ENCODE measurements at places on chromosomes 7 and 10. TPM values are rescaled to one million over a fixed set of nuclear protein-coding genes. Genes with fewer than 3 reads are reported as not detected.

- no peaks in the 10 kb centered on the region for H3K27me3 ChIP-seq
- DNase-seq = no peak
- no peaks in the 10 kb centered on the region for H3K36me3 ChIP-seq
These were observed 692.0 kb upstream of the IGFBP3 start for GRCh38 chr7:46613116-46613515.

The C10orf143 gene
- 2.5 TPM for total RNA-seq

The TMEM176A gene
- not detected for total RNA-seq

The INHBA gene
- total RNA-seq = 97.8 TPM

DNA sequence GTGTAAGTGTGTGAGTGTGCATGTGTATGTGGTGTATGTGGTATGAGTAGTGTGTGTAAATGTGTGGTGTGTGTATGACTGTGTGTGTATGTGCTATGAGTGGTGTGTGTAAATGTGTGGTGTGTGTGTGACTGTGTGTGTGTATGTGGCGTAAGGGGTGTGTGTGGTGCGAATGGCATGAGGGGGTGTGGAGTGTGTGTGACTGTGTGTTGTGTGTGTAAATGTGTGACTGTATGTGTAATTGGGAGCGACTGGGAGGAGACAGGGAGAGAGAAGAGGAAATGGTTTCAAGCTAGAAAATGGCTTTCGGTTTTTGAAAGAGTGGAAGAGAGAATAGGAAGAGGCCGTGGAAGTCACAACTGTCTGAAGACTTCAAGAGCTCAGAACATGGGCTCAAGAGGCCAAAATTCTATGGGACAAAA is 23.6 kb upstream of the GATAD1 start:
- H3K4me1 ChIP-seq = no peaks in the 10 kb centered on the region
- no peak for DNase-seq
- H3K27me3 ChIP-seq = no peaks in the 10 kb centered on the region
- no peak overlapping the region for H3K4me3 ChIP-seq
- H3K36me3 ChIP-seq = no peaks in the 10 kb centered on the region

DNA sequence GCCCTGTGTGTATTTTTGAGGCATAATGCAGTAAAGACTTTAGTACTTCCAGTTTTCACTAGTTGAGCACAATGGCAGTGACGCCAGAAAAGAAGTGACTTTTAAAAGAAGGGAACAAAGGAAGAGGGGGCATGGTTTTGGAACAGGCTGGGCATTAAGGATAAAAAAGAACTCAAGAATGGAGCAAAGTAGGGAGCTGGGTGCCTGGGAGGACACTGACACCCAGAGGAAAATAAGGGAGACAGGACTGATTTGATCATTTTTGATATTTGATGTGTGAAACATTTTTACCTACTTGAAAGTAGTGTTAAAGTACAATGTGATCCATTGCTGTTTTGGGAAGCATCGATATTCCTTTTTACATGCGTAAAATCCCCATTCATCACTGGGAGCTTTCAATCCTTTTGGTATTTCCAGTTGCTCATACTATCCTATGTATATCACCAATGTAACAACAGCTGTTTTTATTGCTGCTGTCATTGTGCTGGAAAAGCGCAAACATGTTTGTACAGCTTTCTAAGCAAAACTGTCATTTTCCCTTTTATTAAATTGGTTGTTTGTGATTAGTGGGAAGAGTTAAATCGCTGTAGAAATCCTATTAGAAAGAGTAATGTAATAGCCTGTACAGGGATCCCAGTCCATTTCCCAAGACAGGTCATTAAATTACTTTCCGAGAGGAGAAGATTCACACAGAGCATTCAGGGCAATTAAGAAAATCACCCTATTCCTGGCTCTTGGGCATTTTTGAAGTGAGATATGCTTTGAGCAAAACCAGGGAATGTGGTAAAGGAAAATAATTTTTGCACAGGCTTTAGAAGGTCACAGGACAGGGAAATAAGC is 85.2 kb downstream of the ADAM12 start:
- H3K27me3 ChIP-seq = no peaks in the 10 kb centered on the region
- DNase-seq = no peak
- no peaks in the 10 kb centered on the region for H3K4me1 ChIP-seq

The NME8 gene
- not detected for total RNA-seq

DNA sequence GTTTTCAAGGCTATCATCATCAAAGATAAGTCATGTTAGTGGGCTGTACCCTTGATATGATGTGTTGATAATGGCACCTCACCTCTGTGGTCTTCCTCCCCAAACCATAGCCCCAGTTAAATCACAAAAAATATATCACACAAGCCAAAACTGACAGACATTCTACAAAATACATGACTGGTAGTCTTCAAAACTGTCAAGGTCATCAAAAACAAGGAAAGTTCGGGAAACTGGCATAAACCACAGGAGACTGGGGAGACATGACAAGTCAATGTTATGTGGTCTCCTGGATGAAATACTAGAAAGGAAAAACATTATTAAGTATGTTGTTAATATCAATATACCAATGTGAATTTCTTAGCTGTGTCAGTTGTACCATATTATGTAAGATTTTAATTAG is 279.5 kb upstream of the FZD1 start:
- no peaks in the 10 kb centered on the region for H3K4me1 ChIP-seq
- no peak overlapping the region for H3K27ac ChIP-seq
- no peak for DNase-seq
- no peaks in the 10 kb centered on the region for H3K27me3 ChIP-seq
- no peak overlapping the region for H3K4me3 ChIP-seq
- no peaks in the 10 kb centered on the region for H3K36me3 ChIP-seq

DNA sequence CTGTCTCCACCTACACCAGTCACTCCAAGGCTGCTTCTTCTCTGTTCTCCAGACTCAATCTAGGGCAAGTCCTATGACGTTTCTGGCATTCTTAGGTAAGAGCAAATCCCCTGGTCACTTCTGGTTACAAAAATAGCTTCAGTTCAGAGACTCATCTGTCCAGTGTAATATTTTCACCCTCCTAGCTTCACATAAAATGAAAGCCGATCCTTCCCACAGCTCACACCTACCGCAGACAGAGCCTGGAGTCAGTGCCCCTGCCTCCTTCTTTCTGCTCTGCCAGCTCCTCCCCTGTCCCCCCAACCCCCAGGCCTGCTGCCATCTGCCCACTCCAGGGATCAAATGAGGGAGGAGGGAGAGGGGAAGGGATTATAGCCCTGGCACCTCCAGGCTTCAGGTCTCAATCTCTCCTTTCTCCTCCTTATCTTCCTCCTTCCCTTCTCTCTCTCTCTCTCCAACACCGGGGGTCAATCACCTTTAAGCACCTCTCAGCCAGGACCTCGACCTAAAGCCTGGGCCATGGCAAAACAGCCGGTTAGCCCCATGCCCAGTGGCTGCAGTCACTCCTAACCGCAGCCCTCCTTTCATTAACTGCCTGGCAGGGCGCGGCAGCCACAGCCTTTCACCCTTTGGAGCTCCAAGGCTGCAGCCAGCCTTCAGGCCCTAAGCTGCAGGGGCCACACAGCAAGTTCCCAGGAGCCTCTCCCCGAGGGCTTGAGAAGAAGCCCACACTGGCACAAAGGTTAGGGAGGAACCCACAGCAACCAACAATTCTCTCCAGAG is 292.6 kb upstream of the MGMT start:
- H3K36me3 ChIP-seq = no peaks in the 10 kb centered on the region
- H3K27me3 ChIP-seq = no peaks in the 10 kb centered on the region
- peak; percentile 37 for DNase-seq
- H3K4me3 ChIP-seq = no peak overlapping the region
- H3K27ac ChIP-seq = no peak overlapping the region

DNA sequence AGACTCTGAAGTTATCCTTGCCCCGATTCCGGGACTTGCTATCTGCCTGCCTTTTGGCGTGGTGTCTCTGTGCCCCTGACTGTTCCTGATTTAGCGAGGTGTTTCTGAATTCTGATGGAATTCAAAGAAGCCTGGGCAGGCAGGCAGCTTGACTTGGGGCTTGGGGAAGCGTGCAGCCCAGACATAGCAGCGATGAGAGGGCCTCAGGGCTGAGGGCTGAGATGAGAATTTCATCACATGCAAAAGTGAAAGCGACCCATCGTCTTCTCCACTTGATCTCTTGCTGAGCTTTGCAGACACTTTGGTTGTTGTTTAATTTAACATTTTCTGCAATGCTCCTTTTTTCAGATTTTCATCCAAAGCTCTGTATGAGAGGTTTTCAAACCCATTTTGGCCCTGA is 57.8 kb downstream of the TCF7L2 start:
- H3K4me1 ChIP-seq = no peaks in the 10 kb centered on the region
- no peak overlapping the region for H3K27ac ChIP-seq
- no peak for DNase-seq
- H3K36me3 ChIP-seq = no peaks in the 10 kb centered on the region
- no peak overlapping the region for H3K4me3 ChIP-seq

DNA sequence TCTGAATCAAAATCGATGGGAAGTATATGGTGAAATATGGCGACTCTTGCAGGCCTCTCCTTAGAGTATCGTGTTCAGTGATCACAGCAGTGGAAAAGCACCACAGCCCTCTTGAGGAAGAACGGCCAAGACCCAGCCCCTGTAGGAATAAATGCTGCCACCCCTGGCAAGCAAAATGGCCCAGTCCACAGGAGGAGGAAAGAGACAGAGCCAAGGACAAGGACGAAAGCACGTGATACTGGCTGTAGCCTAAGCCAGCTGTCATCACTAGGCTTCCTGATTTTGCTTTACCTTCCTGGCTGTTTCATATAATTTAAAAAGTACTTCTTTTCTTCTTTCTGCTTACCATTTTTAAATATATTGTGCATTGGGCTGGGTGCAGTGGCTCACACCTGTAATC is 395.0 kb upstream of the SHH start:
- H3K4me1 ChIP-seq = no peaks in the 10 kb centered on the region
- H3K27me3 ChIP-seq = no peaks in the 10 kb centered on the region
- no peak overlapping the region for H3K4me3 ChIP-seq
- no peak for DNase-seq
- H3K36me3 ChIP-seq = no peaks in the 10 kb centered on the region

The CALML3 gene
- not detected for total RNA-seq

- H3K27me3 ChIP-seq = no peaks in the 10 kb centered on the region
- no peaks in the 10 kb centered on the region for H3K4me1 ChIP-seq
- no peak overlapping the region for H3K4me3 ChIP-seq
- DNase-seq = peak; percentile 68
- no peak overlapping the region for H3K27ac ChIP-seq
These were observed 29.4 kb upstream of the KNDC1 start for GRCh38 chr10:133130602-133131001.

The SPDYE9 gene
- total RNA-seq = not detected

GRCh38 chr10:130440971-130441370 is 304.8 kb downstream of the GLRX3 start:
- DNase-seq = no peak
- no peaks in the 10 kb centered on the region for H3K36me3 ChIP-seq
- H3K4me1 ChIP-seq = no peaks in the 10 kb centered on the region
- no peak overlapping the region for H3K4me3 ChIP-seq

The ZP3 gene
- total RNA-seq = 3.5 TPM

DNA sequence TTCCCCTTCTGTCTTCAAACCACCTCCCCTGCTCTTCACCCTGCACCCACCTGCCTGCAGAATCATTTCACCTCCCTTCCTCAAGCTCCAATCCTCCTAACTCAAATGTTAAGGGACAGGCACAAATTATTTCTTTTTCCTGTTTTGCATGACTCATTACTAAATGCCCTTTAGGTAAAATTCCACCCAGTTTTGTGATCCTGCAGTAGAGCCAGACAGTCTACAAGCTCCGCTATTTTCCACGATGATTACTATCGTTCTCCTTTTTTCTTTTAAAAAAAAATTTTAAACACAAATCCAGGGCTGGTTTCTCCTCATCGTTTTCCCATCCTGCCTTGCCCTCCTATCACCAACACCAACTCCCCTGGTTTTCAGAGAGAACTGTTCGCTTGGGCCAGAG is 186.8 kb upstream of the YAE1 start:
- H3K4me3 ChIP-seq = no peak overlapping the region
- DNase-seq = no peak
- H3K27me3 ChIP-seq = no peaks in the 10 kb centered on the region
- H3K36me3 ChIP-seq = no peaks in the 10 kb centered on the region
- H3K27ac ChIP-seq = no peak overlapping the region

GRCh38 chr7:115822801-115823200 is 207.8 kb downstream of the TFEC start:
- H3K27ac ChIP-seq = no peak overlapping the region
- no peaks in the 10 kb centered on the region for H3K36me3 ChIP-seq
- no peaks in the 10 kb centered on the region for H3K4me1 ChIP-seq
- DNase-seq = no peak
- no peak overlapping the region for H3K4me3 ChIP-seq

The FEZF1 gene
- not detected for total RNA-seq

GRCh38 chr7:155598810-155599210 is 45.7 kb upstream of the RBM33 start:
- H3K4me3 ChIP-seq = peak overlapping the region; percentile 20
- peaks cover 16% of the 10 kb centered on the region for H3K27me3 ChIP-seq
- no peak overlapping the region for H3K27ac ChIP-seq
- H3K4me1 ChIP-seq = no peaks in the 10 kb centered on the region
- DNase-seq = peak; percentile 90
- no peaks in the 10 kb centered on the region for H3K36me3 ChIP-seq

DNA sequence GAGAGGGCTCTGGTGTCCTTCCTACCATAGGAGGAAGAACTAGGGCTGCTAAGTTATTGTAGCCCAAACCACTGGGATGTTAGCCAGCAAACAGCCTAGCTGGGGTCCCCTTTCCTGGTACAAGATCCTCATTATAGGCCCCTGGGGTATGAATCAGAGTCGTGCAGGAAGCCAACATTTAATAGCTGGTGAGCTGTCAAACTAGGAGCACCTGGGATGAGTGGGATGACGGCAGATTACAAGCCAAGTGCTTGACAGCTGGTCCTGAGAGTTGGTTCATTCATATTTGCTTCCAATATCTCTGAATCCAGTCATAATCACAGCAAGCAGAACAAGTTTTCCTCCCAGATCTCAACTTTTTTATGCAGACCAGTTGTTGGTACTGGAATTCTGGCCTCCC is 25.1 kb upstream of the DNAJB12 start:
- H3K4me1 ChIP-seq = no peaks in the 10 kb centered on the region
- no peak overlapping the region for H3K27ac ChIP-seq
- DNase-seq = no peak
- no peaks in the 10 kb centered on the region for H3K27me3 ChIP-seq

DNA sequence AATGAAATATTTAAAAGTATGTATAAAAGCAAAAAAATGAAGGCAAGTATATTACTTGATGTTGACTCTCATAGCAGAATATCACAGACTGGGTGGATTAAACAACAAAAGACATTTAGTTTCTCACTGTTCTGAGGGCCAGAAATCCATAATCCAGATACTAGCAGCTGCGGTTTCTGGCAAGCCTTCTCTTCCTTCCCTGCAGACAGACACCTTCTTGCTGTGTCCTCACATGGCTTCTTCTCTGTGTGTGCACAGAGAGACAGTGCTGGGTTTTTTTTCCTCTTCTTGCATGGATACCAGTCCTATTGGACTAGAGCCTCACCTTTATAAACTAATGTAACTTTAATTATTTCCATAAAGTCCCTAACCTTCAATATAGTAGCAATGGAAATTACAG is 127.9 kb upstream of the AKR1E2 start:
- H3K4me3 ChIP-seq = no peak overlapping the region
- H3K27me3 ChIP-seq = no peaks in the 10 kb centered on the region
- no peaks in the 10 kb centered on the region for H3K4me1 ChIP-seq
- H3K27ac ChIP-seq = no peak overlapping the region
- DNase-seq = no peak
